ENCODE measurements at places on chromosomes 2 and 18. TPM values are rescaled to one million over a fixed set of nuclear protein-coding genes. Genes with fewer than 3 reads are reported as not detected.

Gene BUB1
- total RNA-seq: 59.0 TPM

Gene ANKRD62
- not detected for total RNA-seq

Gene ERICH2
- total RNA-seq: not detected

Gene RIT2
- not detected for total RNA-seq

Gene SPEG
- 13.2 TPM for total RNA-seq

Gene ASPRV1
- total RNA-seq: 0.34 TPM

Gene CCDC85A
- 0.15 TPM for total RNA-seq

Gene MALT1
- 8.3 TPM for total RNA-seq

Gene CCNYL1
- 2.8 TPM for total RNA-seq

Gene IL36B
- total RNA-seq: not detected
